Thoracic aorta endothelial cell (primary cell): ENCODE measurements at places on chromosomes 1 and 21. TPM values are rescaled to one million over a fixed set of nuclear protein-coding genes. Genes with fewer than 3 reads are reported as not detected.

DCDC2B gene
- total RNA-seq = not detected in 2 replicates

KRTAP20-2 gene
- not detected in 2 replicates for total RNA-seq

DMRTA2 gene
- not detected in 2 replicates for total RNA-seq

MYOG gene
- not detected in 2 replicates for total RNA-seq

SPRR2A gene
- not detected in 2 replicates for total RNA-seq

SIM2 gene
- total RNA-seq = 0.07 and 0.13 TPM in 2 replicates
